ENCODE measurements at places on chromosomes 7 and 10. TPM values are rescaled to one million over a fixed set of nuclear protein-coding genes. Genes with fewer than 3 reads are reported as not detected.

CPEB3 gene
- polyA plus RNA-seq = 0.39 TPM

PEX1 gene
- polyA plus RNA-seq = 17.4 TPM

PROSER2 gene
- 13.0 TPM for polyA plus RNA-seq

MINDY4 gene
- polyA plus RNA-seq = 1.8 TPM
